ENCODE measurements at places on chromosomes 11 and 22. TPM values are rescaled to one million over a fixed set of nuclear protein-coding genes. Genes with fewer than 3 reads are reported as not detected.

XKR3 gene
- total RNA-seq: 0.44 TPM

MAJIN gene
- total RNA-seq: not detected

NRGN gene
- total RNA-seq: 21.2 TPM

CHRM1 gene
- not detected for total RNA-seq

MYBPC3 gene
- not detected for total RNA-seq

ELFN2 gene
- total RNA-seq: 0.76 TPM

TCN2 gene
- 6.2 TPM for total RNA-seq

PPM1F gene
- total RNA-seq: 20.9 TPM

SLC1A2 gene
- total RNA-seq: 0.59 TPM

PAX6 gene
- total RNA-seq: 36.2 TPM

GAL3ST3 gene
- total RNA-seq: not detected

- DNase-seq: peak; percentile 9
Observed at GRCh38 chr11:105315287-105315686, 175.7 kb upstream of the CARD18 start.

DNA sequence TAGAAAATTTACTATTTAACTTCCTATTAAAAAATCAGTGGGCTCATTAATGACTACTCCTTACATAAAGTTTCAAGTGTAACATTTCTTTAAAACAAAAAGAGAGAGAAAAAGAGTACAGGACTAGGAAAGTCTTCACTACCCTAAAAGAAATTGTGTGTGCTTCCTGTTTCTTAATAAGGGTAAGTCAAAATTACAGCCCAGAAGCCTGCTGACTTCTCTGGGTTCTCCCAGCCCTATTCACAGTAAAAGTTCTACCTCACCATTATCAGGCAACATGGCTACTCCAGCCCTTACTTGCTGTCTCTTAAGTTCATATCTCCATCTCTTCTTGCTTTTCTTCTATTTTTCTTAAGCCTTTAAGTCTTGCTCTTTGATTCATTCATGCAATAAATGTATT, 20.3 kb upstream of the ZC3H12C start:
- DNase-seq: no peak

DNA sequence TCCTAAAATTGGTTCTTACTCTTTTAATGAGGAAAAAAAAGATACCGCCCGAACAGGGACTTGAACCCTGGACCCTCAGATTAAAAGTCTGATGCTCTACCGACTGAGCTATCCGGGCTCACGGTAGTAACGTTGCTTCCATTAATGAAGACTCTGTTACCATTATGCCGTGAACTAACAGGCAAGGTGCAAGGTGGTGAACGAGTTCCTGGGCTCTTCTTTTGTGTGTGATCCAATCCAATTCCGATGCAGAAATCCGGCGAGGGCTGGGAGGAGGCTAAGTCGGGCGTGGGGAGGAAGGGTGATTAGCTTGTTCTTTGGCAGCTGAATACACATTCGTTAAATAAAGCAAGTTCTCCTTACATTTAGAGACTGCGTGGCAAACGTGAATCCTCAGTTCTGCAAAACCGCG, 49.0 kb downstream of the OR4D9 start:
- DNase-seq: peak; percentile 84

DNA sequence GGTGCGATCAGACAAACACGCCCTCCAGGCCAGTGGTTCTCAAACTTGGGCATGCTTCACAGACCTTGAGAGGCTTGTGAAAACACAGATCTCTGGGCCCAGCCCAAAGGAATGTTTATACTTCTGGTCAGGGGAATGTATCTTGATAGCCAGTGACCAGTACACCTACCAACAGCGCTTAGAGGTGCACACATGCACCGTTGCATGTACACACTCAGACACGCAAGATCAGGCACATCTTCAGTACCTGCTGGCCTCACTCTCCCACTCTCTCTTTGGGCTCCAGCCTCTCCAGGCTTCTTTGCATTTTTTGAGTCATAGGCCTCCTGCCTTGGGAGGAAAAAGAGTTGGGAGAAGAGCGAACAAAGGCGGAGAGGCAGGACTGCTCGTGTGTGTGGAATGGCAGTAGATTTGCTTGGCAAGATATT, 11.7 kb upstream of the FXYD6 start:
- no peak for DNase-seq

DNA sequence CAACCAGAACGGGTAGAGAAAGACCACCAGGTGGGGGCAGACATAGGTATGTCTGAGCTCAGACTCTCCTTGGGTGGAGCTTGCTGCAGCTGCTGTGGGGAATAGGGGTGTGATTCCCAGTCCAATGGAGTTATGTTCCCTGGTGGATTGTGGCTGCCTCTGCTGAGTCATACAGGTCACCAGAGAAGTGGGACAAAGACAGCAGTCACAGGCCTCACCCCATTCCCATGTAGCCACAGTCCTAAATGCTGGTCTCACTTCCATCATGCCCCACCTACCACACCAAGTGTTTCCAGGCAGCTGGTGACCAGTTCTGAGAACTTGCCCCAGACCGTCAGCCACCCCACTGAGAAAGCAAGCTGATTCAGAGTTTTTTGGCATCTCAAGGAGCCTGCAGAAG, 17.5 kb downstream of the OR52E5 start:
- DNase-seq: no peak

DNA sequence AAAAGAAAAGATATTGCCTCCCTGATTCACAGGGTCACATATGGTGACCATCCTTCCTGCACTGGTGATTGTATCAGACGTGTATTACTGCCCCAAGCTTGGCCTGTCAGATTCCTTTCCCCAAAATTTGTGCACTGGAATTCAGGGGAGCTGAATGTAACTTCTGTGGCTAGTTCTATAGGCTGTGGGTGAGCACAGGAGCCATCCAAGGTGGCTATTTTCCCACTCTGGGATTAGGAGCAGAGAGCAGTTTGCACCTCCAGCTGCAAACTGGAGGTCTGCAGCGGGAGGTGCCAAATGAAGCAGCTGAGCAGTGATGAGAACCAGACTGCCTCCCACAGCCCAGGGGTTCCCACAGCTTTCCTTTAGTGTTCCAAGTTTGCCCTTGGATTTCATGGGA, 124.2 kb upstream of the PITPNB start:
- DNase-seq: no peak

- no peak for DNase-seq
Observed at GRCh38 chr11:114246321-114247069, 49.7 kb upstream of the NNMT start.

DNA sequence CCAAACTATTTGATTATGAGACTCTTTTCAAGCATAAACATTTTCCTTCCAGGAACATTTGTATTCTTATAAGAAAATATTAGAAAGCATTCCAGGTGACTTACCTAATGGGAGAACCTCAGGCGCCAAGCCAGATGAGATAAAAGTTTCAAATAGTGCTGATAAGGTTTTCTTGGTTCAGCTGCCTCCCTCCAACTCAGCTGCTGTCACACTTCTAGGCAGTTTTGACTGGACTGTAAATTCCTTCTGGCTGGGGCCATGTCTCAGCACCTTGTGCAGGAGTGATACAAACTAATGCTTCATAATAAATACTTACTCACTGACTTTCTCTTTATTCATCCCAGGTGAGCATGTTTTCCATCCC, 131.1 kb downstream of the MED15 start:
- no peak for DNase-seq

- DNase-seq: peak; percentile 53
Observed at GRCh38 chr11:58675334-58676155, 53.1 kb downstream of the CNTF start.

DNA sequence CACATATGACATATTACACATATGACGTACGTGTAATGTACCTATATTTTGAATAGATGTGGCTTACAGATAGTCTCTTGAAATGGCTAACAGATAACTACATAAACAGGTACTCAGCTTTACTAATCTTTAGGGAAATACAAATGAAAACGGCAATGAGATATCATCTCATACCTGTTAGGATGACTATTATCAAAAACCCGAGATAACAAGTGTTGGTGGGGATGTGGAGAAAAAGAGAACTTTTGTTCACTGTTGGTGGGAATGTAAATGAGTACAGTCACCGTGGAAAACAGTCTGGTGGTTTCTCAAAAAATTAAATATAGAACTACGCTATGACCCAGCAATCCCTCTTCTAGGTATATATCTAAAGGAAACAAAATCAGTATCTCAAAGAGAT, 247.6 kb downstream of the ETS1 start:
- DNase-seq: no peak

GRCh38 chr11:31793264-31793663, 17.9 kb downstream of the PAX6 start:
- DNase-seq: no peak

DNA sequence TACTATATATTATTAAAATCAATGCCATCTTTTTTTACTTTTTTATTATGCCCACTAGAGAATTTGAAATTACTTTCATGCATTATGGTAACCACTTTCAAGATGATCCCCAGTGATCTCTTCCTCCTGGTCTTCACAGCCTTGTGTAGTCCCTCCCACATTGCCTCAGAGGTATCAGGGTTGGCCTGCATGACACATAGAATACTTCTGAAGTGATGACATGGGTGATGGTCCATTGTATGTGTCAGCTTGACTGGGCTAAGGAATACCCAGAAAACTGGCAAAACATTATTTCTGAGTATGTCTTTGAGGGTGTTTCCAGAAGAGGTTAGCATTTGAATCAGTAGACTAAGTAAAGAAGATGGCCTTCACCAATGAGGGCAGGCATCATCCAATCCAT, 14.2 kb upstream of the ISX start:
- DNase-seq: no peak

DNA sequence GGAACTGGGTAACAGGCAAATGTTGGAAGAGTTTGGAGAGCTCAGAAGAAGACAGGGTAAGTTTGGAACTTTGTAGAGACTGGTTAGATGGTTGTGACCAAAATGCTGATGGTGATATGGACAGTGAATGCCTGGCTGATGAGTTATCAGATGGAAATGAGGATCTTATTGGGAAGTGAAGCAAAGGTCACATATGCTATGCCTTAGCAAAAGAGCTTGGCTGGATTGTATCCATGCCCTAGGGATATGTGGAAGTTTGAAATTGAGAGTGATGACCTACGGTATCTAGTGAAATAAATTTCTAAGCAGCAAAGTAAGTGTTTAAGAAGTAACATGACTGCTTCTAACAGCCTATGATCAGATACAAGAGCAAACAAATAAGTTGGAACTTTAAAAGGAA, 17.8 kb downstream of the BBOX1 start:
- no peak for DNase-seq

DNA sequence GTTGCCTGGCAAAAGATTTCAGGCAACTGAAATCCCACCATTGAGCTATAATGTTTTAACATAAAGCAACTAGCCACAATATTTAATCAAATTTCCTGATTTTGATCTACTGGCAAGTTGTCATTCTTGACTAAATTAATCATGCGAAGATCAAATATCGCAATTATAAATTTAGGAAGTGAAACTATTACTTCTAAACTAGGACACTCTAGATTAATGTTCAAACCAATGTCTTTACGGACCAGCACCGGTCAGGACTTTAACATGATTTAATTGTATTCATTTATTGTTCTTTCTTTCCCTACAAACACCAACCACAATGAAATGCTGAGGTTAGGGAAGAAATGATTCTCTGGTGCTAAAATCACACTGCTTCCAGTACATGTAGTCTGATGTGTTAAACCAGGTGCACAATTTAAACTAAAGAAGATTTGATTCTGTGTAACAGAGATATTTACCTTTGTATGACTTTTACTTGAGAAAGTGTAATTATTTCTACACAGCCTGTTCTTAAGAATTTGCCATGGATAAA, 14.9 kb downstream of the GAS2 start:
- no peak for DNase-seq

DNA sequence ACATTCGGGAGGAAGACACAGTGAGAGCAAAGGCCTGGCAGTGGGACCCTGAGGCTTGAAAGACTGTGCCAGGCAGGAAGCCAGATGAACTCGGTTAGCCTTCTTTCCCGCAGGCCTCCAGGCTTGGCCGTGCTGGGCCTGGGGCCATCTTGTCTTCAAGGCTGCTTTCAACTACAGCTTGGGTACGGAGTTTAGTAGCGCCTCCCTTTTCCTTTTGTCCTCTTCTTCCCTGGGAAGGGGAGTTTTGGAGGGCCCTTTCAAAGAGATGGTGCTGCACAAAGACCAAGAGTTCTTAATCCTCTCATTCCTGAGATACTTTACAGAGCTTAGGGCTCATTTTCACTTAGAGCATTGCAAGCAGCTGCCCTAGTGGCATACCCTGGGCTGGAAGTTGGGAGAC, 87.5 kb downstream of the TP53I11 start:
- DNase-seq: peak; percentile 28

GRCh38 chr11:68125164-68125563, 4.0 kb upstream of the CHKA start:
- no peak for DNase-seq

GRCh38 chr11:118398791-118399559, 2.4 kb upstream of the ATP5MG start:
- peak; percentile 19 for DNase-seq

- peak; percentile 32 for DNase-seq
Observed at GRCh38 chr11:106306942-106307341, 229.5 kb downstream of the AASDHPPT start.

DNA sequence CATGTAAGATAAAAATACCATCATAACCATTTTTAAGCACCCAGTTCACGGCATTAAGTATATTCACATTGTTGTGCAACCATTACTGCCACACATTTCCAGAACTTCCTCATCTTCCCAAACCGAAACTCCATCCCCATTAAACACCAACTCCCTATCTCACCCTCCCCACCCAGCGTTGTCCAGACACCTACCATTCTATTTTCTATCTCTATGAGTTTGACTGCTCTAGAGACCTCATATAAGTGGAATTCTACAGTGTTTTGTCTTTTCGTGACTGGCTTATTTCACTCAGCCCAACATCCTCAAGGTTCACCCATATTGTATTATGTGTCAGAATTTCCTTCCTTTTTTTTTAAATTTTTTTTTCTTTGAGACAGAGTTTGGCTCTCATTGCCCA, 45.2 kb downstream of the PPFIA1 start:
- no peak for DNase-seq

DNA sequence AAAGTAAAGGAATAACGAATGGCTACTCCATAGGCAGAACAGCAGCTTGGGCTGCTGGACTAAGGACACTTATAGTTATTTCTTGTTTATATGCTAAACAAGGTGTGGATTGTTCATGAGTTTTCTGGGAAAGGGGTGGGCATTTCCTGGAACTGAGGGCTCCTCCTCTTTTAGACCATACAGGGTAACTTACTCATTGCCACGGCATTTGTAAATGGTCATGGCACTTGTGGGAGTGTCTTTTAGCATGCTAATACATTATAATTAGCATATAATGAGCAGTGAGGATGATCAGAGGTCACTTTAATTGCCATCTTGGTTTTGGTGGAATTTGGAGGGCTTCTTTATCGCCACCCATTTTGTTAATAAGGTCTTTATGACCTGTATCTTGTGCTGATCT, 7.0 kb downstream of the OR4X1 start:
- peak; percentile 2 for DNase-seq

- no peak for DNase-seq
Observed at GRCh38 chr11:44467931-44468330, 97.5 kb upstream of the CD82 start.

- peak; percentile 9 for DNase-seq
Observed at GRCh38 chr11:7056828-7057513, 31.8 kb upstream of the RBMXL2 start.

- peak; percentile 86 for DNase-seq
Observed at GRCh38 chr11:58923300-58923788, 15.9 kb upstream of the GLYATL1 start.
